ENCODE measurements at places on chromosomes 2 and 18.
A peak's percentile ranks its signal among the peaks of the same experiment; 100 is the strongest.

DNA sequence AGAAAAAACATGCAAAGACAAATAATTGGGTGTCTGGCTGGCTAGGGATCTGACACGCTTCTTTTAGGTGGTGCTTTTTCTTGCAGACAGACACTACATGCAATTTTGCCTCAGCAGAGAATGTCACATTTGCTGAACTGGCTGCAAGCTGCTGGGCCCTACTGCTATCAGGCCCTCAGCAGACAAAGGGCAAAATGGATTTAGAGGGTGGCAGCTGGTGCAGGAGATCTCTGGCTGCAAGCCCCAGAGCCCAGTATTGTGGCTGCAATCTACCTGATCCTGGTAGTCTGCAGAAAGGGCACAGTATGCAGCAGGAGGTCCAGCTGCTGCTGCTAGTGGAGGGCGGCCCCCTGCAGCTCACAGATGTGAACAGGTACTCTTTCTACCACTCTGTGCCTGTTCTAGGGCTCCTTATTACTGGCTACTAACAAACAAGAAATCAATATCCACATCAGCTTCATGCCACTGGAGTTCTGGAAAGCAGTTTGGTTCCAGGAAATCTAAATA, 796.7 kb upstream of the CELF4 start:
- DNase-seq, result no peak

GRCh38 chr2:26811791-26812694, 26.2 kb downstream of the CENPA start:
- no peak for DNase-seq

DNA sequence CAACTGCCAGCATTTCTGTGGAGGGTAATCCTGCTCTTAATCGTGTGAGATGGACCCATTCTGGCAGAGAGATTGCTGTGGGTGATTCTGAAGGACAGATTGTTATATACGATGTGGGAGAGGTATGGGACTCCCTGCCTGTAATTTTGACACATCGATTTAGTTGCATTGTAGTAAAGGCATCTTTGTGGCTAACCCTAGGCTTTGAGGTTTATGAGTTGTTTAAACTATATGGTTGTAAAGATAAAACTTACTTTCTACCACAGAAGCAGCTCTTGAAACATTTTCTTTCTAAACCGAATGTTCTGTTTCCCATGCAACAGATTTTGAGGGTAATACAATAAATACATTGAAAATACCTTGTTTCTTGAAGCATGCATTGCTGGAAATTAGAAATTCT, 58.5 kb downstream of the DYNC1I2 start:
- no peak for DNase-seq

DNA sequence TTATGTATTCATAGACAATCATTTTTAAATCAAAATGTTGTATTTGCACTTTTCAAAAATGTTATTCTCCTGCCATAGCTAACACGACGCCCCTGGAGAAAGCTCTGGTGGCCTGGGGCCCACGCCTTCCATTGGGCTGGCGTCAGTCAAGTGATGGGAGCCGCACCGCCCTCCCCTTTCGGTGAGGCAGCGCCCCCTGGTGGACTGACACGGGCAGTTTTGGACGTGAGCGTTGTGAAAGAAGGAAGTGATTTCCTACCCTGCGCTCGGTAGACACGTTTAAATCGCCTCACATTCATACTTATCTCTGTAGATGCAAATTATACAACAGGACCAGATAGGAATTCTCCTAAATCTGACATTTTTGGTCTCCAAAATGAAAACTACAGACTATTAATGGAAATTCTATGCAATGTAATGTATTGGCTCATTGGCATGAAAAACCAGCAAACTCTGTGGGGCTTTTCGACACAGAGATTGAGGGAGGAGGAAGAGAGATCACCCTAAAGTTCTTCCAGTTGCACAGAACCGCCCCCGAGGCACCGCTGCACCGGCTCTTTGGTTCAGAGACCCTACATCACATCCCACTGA, 326.2 kb upstream of the SOX11 start:
- no peak for DNase-seq

- DNase-seq, result no peak
These were observed 20.2 kb upstream of the GYPC start for GRCh38 chr2:126635736-126636135.

GRCh38 chr2:4369826-4370419, 666.5 kb downstream of the DCDC2C start:
- DNase-seq, result no peak

GRCh38 chr18:77469131-77469530, 219.5 kb downstream of the GALR1 start:
- no peak for DNase-seq

DNA sequence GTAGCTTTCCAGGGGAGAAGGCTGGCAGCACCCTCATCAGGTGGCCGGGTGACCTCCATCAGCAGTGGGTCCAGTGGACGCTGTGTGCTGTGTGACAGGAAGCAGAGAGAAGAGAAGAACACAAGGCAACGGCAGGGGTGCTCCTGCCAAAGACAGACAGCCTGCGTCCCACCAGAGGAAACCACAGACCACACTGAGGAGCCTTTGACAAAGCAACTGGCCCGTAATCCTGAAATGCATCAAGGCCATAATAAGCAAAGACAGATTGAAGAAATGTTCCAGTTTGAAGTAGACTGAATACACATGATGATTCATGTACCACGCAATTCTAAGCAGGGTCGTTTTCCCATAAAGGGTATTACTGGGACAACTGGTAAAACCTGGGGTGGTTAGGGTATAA, 172.4 kb downstream of the FBXO15 start:
- DNase-seq, result no peak

- peak; percentile 32 for DNase-seq
These were observed 28.8 kb upstream of the WDR75 start for GRCh38 chr2:189412330-189412953.

DNA sequence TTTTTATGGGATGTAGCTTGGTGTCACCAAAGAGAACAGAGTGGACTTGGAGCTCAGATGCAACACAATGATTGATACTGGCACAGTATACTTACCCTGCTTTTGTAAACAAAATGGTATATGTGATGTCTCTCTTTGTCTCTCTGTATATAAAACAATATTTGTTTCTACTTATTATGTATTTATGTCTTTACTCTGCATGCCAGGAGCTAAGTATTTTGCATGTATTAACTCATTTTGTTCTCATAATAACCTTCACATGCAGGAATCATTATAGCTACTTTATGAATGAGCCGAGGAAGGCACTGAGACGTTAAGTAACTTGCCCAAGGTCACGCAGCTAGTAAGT, 27.9 kb upstream of the CASP8 start:
- no peak for DNase-seq

DNA sequence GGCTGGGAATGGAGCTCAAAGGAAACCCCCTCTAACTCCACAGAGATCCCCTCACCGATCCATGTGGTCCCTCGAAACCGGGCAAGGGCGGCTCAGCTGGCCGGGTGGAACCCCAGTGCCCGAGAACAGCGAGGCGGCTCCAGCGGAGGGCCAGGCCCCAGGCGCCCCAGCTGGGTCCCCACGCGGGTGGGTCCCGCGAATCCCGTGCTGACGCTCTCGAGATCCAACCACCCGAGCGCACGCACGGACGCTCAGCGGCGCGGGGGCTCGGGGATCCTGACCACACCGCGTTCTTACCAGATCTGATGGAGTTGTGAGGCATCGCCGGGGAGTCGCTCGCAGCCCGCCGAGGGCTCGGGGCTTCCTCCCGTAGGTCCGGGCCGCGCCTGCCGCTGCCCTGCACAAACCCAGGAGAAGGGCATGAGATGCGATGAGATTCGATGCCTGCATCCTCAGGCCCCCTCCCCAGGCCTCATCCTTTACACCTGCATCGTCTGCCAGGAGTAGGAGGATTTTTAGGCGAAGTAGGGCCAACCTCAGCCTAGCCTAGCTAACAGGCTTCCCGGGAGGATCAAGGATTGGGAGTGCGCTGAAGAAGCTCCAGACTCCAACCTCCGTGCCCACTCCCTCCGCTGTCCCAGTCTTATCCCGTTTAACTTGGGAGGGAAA, 514 bp downstream of the PAX8 start:
- DNase-seq, result no peak

GRCh38 chr2:151908204-151908882, 80.1 kb upstream of the ARL5A start:
- no peak for DNase-seq

- DNase-seq, result peak; percentile 8
These were observed 42.0 kb upstream of the EDAR start for GRCh38 chr2:109030870-109031475.

DNA sequence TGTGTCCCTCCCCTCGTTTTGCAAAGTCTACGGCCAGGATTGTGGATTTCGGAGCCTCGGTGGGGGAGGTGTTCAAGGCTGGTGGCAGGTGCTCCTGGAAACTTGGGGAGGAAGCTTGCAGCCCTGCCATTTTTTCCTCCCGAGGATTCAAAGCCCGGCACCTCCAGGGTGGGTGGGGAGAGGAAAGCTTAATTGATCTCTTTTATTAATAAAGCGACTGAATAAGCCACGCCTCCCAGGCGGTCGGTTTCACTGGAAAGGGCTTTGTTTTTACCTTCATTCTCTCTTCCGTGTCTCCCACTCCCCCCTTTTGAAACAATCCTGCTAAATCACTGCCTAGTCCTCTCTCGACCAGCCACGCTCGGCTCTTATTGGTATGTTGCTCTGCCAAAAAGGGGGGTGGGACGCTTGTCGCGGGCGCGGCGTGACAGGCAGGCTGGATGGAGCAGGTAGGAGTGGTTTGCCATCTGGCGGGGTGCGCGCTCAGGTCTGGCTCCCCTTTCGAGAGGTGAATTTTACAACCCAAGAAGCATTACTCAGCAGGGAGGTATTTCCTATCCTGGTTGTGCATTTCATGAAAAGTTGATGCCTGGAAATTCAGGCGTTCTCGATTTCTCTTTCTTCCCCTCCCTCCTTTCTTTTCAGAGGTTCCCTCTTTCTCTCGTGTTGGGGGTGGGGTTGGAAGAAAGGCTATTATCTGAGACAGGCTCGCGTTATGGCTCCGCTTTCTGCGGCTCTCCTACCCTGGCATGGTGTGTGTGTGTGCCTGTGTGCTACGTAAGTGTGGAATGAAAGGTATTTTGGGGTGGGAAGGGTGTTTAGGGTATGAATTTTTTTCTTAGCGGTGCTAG, 1.4 kb downstream of the NEDD4L start:
- DNase-seq, result no peak

- DNase-seq, result no peak
These were observed 50.8 kb downstream of the EMILIN2 start for GRCh38 chr18:2897448-2898185.

GRCh38 chr2:113823716-113824595, 65.9 kb upstream of the ACTR3 start:
- no peak for DNase-seq

DNA sequence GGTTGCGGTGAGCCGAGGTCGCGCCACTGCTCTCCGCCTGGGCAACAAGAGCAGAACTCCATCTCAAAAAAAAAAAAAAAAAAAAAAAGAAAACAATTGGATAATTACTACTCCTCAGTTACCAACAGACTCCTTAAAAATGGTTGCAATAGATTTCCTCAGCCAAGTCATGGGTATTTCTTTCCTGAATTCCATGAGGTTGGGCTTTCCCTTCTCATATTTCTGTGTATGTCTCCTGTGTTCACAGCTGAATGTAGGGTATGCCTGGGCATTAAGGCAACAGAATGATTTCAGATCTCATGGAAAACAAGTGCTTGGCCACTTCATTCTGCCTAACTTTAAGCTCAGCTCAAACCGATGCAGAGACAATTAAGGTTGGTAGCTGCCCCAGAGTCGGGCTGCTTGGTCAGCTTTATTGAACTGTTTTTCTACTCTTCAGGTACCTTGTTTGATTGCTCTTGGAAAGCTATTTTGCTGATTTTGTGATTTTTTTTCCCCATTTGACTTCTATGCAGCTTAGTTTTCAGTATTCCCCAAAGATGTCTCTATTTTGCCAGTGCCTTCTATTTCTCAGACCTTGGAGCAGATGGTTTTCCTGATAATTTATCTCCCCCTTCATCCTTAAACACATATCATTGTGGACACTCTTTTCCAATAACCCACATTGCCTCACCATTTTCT, 24.8 kb downstream of the KIF5C start:
- no peak for DNase-seq

- no peak for DNase-seq
These were observed 487.6 kb downstream of the TMEM182 start for GRCh38 chr2:103249462-103249861.
